Melanocyte of skin (primary cell): ENCODE measurements at places on chromosomes 4 and X. TPM values are rescaled to one million over a fixed set of nuclear protein-coding genes. Genes with fewer than 3 reads are reported as not detected.

Gene PABPC1L2A
- not detected in 2 replicates for total RNA-seq

Gene HPGDS
- total RNA-seq: not detected in 2 replicates

Gene ZNF41
- 5.3 and 5.6 TPM in 2 replicates for total RNA-seq

Gene AVPR2
- total RNA-seq: 0.15 and 0.33 TPM in 2 replicates

Gene SOX3
- total RNA-seq: not detected in 2 replicates

Gene ZNF827
- total RNA-seq: 3.8 and 9.1 TPM in 2 replicates

Gene PHKA2
- 9.3 and 10.7 TPM in 2 replicates for total RNA-seq

Gene PRRG1
- total RNA-seq: 10.7 and 12.0 TPM in 2 replicates

Gene GPRIN3
- 8.3 and 15.3 TPM in 2 replicates for total RNA-seq

Gene IL15
- total RNA-seq: 2.9 and 3.8 TPM in 2 replicates

Gene TMEM156
- total RNA-seq: not detected in 2 replicates

Gene PHOX2B
- total RNA-seq: not detected in 2 replicates

Gene HDX
- total RNA-seq: 6.2 and 8.0 TPM in 2 replicates

Gene MAGED4B
- 12.4 and 33.1 TPM in 2 replicates for total RNA-seq

Gene RPL39
- 1,343 and 2,289 TPM in 2 replicates for total RNA-seq

Gene KCNE5
- total RNA-seq: 0.33 TPM in 1 of 2 replicates, not detected in the other

Gene CABS1
- not detected in 2 replicates for total RNA-seq

Gene TIMM8A
- total RNA-seq: 7.7 and 10.5 TPM in 2 replicates

Gene TMEM154
- 0.67 and 1.4 TPM in 2 replicates for total RNA-seq

Gene LANCL3
- under 0.01 TPM in 2 replicates for total RNA-seq

Gene GPRASP1
- total RNA-seq: 1.0 and 1.5 TPM in 2 replicates

Gene CFAP299
- not detected in 2 replicates for total RNA-seq

Gene LINC00632
- total RNA-seq: 5.1 and 6.5 TPM in 2 replicates

Gene SHROOM3
- total RNA-seq: under 0.01 and 0.33 TPM in 2 replicates

Gene SPANXC
- not detected in 2 replicates for total RNA-seq

Gene GUCY1B1
- total RNA-seq: 0.33 and 1.2 TPM in 2 replicates

Gene PNCK
- total RNA-seq: 1.4 and 1.8 TPM in 2 replicates

Gene BCOR
- 34.2 and 42.0 TPM in 2 replicates for total RNA-seq

Gene QRFPR
- not detected in 2 replicates for total RNA-seq

Gene SPANXN3
- total RNA-seq: not detected in 2 replicates

Gene RPGR
- 18.0 and 21.3 TPM in 2 replicates for total RNA-seq

Gene IGFBP7
- total RNA-seq: 434 and 716 TPM in 2 replicates

Gene FGB
- not detected in 2 replicates for total RNA-seq

Gene PCDH10
- not detected in 2 replicates for total RNA-seq

Gene PGAM4
- total RNA-seq: 0.15 TPM in 1 of 2 replicates, not detected in the other

Gene VCX3B
- not detected in 2 replicates for total RNA-seq

Gene BMPR1B
- 6.5 and 6.9 TPM in 2 replicates for total RNA-seq

Gene ARSJ
- 1.7 and 4.3 TPM in 2 replicates for total RNA-seq

Gene SAGE1
- total RNA-seq: not detected in 2 replicates

Gene JCHAIN
- total RNA-seq: 0.36 TPM in 1 of 2 replicates, not detected in the other

Gene SUPT20HL1
- total RNA-seq: not detected in 2 replicates

Gene KIF4A
- total RNA-seq: 8.0 and 11.7 TPM in 2 replicates

Gene GLUD2
- 9.3 and 11.4 TPM in 2 replicates for total RNA-seq

Gene MOSPD2
- 25.1 and 60.3 TPM in 2 replicates for total RNA-seq

Gene GAGE12F
- not detected in 2 replicates for total RNA-seq

Gene MAGEB2
- total RNA-seq: not detected in 2 replicates

Gene ATP1B4
- total RNA-seq: not detected in 2 replicates

Gene PNPLA4
- 12.7 and 23.3 TPM in 2 replicates for total RNA-seq

Gene GLOD5
- not detected in 2 replicates for total RNA-seq

Gene ARHGAP6
- total RNA-seq: under 0.01 TPM in 1 of 2 replicates, not detected in the other

Gene MAGEC1
- total RNA-seq: not detected in 2 replicates

Gene GYPB
- not detected in 2 replicates for total RNA-seq

Gene PPEF2
- not detected in 2 replicates for total RNA-seq
